Astrocyte of the spinal cord (primary cell): ENCODE measurements at places on chromosomes 16 and 17.
A peak's percentile ranks its signal among the peaks of the same experiment; 100 is the strongest.

DNA sequence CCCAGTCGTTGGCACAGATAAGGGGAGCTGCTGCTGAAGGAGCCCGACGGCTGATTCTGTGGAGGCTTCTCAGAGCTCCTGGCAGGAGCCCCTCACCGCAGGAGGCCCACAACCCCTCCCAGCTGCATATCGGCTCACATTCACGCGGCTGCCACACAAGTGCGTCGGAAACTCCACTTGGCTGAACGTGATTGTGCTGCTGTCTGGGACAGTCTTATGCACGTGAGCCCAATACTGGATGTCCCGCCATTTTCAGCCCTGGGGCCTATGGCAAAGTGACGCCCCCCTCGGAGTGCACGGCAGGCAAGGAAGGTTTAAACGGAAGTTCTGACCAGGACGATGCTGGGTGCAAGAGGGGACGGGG lies 8.7 kb upstream of the PITPNA start:
- no peak for DNase-seq

DNA sequence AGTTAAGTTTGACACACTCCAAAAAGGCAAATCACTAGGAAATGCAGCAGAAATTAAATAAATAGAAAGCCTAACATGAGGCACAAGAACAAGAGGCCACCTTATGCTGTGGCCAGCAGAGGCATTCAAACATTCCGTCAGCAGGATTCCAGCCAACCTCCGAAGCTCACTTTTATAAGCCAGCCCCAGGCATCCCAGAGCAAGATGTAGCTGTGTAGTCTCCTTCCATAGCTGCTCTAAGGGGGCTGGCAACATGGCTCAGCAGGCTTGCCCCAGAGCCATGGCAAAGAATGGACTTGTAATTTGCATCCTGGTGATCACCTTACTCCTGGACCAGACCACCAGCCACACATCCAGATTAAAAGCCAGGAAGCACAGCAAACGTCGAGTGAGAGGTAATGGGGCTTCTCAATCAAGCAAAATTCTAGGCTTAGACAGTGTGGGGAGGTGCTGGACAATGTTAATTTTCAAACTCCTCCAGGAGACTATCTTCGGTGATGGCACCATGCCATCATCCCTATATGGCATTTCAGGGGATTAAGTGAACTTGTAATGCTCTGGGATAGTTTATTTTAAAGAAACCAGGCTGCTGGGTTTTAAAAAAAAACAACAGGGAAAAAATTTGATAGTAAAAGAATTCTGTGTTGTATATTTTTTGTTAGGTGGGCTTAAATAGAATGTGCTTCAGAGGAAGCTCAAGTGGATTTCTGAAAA lies at the start of gene CLEC3A:
Gene CLEC3A, plus strand, starts transcription at position 202 of the 714 bp plus-strand sequence. Its CDS starts 79 bp downstream, at position 281.
- no peak for DNase-seq

DNA sequence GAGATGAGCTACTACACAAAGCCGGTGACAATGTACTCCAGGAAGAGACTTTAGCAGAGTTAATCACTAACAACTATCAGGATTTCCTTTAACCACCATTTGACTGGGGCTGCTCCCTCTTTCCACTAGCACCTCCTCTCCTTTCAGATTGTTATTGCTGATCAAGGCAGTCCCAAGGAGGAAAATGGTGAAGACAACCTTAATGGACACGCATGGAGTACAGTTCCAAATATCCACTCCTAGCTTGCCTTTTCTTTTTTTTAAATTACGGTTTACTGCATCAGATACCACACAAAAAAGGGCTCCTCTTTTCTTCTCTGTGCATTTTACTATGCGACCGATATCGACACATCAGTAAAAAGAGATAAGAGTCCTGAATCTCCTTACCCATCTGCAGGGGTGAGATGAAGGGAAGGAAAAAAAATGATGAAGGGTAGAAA lies 30.9 kb downstream of the FAM222B start:
- DNase-seq = peak; percentile 40

DNA sequence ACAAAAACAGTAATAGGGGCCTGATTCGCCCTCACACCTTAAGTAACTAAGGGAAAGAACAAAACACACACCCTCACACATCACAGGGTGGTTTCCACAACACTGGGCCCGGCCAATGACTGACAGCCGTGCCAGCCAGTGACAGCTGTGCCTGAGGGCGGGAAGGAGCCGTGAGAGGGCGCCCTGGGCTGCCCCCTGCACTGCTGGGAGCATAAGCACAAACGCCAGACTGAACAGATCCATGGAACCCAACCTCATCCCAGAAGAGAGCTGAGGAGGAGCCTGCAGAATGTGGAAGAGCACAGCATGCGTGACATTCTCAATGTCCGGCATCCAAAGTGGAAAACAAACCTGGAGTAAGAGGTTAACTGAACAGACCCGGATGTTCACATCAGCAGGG lies 16.0 kb downstream of the CSNK1D start:
- DNase-seq = no peak

DNA sequence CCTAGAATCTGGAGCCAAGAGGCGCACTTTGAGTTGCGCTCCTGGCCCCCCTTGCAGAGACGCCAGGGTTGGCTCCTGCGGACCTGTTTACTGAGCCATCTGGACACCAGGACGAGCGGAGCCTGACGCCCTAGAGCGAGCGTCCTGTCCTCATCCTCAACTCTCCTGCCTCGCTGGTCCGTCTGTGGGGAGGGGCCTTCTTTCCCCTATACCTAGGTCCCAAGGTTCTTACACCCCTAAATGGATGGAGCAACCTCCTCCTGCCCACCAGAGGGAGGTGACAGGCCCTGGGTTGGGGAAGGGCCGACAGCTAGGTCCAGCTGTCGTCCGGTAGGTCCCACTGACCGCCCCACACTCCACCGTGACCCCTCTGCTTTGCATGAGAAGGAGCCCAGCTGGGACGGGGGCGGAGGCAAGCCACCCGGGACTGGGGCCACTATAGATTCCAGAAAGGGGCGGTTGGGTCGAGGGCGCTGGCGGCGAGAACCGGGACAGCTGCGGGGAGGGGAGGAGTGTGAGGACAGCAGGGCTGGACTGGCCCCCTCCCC lies 3.1 kb upstream of the LHX1 start:
- no peak for DNase-seq

- no peak for DNase-seq
Measured at GRCh38 chr16:12516621-12517309, 286.9 kb downstream of the CPPED1 start.
